GM12891 (cell line): ENCODE measurements at places on chromosomes 13 and 19.

- DNase-seq, result no peak
These were observed 21.1 kb downstream of the ZNF582 start for GRCh38 chr19:56372281-56372680.

DNA sequence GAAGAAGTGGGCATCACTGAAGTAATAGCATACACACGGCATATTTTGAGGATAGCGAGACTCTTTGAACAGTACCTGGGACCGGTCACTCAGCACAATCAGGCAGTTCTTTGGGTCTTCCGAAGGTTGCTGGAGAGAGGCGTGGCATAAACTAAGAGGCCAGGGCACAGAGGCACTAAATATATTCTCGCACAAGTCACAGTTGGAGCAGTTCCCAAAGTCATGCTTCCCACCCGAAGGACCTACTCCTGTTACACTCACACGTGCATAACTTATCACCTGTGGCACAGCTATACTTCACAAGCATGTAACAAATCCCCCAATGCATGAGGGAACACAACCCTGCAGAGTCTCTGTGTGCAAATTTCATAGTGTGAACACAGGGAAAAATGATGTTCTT, 10.2 kb downstream of the WDR87 start:
- DNase-seq, result no peak

GRCh38 chr19:36916991-36917390, 859 bp downstream of the ZNF568 start:
- DNase-seq, result no peak

- no peak for DNase-seq
These were observed 36.2 kb upstream of the LPAR6 start for GRCh38 chr13:48448959-48449614.

DNA sequence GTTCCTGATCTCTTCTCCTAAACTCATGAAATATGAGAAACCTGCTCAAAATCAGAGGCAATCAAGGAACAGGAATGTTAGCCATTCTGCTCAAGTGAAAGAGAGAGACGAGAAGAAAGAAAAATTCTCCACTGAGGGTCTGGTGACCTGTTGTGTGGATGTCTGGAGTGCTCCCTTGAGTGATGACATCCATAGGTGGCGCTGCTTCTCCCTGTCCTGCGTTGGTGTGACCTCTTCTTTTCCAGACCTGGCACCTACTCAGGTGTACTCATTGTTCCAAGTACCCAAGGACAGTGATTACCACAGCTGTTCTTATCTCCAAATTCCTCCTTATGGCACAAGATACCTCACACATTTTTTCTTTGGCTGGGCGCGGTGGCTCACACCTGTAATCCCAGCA, 4.0 kb downstream of the ZNF223 start:
- DNase-seq, result no peak

- no peak for DNase-seq
These were observed 1.4 kb downstream of the ANKRD10 start for GRCh38 chr13:110913322-110914080.

DNA sequence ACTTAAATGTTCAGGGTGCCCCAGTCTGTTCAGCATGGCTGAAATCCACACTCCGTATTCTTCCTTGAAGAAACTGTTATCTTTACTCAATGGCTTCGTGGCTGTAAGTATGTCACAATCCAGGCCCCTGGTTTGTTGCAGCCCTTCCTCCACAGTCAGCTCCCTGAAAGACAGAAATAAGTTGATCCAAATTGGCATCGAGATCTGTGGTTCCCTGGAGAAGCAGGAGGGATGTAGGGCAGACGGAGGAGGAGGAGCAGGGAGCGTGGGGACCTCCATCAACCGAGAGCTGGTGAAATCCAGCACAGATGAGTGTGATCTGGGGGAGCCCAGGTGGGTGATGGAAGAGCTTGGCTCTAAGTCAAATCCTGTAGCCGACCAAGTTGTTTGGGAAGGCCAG, 304 bp downstream of the TSPAN16 start:
- DNase-seq, result no peak

DNA sequence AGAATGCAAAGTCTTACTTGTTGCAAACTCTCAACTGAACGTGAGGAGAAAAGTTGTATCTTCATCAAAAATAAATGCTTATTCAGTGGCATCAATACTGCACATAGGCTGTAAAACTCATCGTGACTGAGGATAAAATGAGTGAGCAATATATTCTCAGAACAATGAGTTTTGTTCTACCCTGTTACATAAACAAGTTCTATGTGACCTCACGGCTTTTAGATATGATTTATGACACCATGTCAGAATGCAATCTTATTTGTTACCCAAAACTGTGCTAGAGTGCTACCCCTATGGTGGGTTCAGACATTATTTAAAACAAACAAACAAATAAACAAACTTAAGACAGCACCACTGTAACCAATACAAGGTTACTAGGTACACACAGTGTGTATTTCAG, 55.4 kb downstream of the FOXO1 start:
- no peak for DNase-seq

DNA sequence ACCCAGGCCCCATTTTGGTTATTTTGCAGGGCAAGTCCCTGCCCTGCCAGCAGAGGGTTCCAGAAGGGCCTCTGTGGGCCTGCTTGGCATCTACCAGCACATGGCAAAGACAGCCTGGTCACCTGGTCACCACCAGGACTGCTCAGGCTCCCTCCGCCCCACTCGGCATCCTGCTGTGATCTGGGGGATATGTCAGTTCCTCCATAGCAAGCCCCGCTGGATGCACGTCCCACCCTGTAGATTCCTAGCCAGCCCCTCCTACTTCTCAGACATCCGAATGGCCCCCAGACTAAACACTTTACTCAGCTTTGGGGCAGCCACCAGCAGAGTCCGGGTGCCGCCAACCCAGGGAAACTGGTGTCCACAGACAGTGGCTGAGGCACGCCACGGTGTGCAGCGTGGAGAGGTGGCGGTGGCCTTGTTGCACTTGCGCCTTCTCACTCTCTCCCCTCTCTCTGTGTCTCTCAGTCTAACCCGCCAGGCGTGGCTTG, 31.8 kb upstream of the USE1 start:
- no peak for DNase-seq

GRCh38 chr13:41259875-41260501, 3.4 kb downstream of the MTRF1 start:
- DNase-seq, result no peak

GRCh38 chr13:112756511-112756966, 66.7 kb downstream of the ATP11A start:
- no peak for DNase-seq

DNA sequence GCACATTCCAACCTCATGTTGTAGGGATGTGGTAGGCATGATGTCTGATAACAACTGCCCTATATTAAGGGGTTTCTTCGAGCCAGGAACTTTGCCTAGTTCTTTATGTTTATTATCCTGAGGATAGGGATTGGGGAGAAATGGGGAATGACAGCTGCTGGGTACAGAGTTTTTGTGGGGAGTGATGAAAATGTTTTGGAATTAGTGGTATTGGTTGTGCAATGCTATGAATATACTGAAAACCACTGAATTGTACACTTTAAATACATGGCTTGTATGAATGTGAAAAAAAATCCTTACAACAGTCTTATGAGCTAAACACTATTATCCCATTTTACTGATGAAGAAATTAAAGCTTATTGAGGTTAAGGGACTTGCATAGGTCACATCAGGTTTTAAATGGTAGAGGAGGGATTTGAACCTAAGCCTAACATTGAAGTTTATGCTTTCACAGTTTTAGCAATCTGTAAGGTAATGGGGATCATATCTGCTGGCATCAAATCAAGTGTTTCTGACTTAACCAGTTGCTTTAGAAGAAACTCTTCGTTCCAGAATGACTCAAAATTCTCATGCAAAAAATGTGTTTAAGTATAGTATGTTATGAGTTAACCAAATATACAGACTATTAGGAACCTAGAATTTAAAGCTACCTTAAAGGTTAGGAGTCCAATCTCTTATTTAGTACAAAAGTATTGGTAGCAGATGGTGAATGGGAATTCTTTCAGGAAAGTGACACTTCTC, 61.4 kb downstream of the ERCC5 start:
- DNase-seq, result no peak

GRCh38 chr19:13154241-13154778, 4.1 kb downstream of the IER2 start:
- DNase-seq, result no peak

DNA sequence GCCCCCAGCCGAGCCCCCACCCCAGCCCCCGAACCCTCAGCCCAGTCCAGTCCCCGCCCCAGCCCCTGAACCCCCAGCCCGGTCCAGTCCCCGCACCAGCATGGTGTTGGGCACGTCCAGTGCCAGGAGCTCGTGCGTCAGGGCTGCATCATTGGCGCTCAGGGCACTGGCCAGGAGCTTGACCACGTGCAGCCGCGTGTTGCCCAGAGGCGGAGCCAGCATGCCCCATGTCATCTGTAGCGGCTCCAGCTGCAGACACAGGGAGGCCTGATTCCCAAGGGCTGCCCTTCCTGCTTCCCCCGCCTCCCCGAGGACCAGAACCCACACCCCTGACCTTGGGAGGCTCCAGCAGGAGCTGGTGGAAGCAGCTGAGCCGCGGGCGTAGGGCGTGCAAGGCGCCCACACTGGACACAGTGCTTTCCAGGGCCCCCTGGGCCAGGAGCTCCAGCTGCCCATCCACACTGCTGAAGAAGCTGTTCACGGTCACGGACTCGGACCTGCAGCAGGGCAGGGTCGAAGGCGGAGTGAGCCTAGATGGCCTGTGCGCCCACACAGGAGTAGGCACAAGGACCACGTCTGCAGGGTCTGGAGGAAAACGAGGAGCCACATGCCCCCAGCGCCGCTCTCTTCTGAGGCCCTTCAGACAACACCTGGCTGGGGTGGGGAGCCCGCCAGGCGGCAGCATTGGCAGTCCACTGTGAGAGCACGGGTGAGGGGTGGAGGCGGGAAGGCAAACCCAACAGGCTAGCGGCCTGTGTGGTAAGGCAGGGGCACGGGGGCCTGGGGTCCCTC, 12.8 kb upstream of the TMEM86B start:
- no peak for DNase-seq

GRCh38 chr19:47407417-47407774, 11.9 kb downstream of the MEIS3 start:
- no peak for DNase-seq

DNA sequence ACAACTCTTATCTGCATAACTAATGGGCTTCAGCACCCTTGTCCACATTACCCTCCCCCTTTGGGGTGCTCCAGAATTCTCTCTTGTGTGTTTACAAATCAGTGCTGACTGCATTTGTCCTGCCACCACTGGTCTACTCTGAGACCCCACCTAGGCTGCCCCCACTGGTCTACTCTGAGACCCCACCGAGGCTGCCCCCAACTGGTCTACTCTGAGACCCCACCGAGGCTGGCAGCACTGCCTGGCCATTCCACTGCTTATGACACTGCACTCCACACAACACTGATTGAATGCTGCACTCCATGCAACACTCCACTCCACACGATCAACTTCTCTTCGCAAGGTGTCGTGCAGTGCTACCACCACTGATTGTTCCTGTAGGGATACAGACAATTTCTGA, 1459.2 kb upstream of the SLC10A2 start:
- DNase-seq, result no peak

GRCh38 chr19:18020212-18021085, 12.5 kb downstream of the ARRDC2 start:
- no peak for DNase-seq

DNA sequence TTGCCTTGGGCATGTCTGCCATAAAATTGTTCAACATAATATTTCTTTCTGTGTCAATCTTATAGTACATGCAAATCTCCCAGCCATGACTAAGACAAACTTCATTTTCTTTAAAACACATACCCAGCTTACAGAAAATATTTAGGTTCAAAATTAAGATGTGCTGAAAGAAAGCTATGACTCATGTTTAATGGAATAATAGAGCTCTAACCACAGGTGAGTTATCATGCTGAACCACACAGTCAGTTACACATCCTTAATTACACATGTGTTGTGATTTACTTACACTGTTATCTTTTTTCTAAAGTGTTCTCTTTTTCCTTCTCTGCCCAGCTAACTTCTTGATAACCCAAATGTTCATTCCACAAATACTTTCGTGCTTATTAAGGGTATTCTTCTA, 1831.2 kb downstream of the OLFM4 start:
- DNase-seq, result no peak

- no peak for DNase-seq
These were observed 45.4 kb downstream of the ZIC5 start for GRCh38 chr13:99926014-99926731.

GRCh38 chr19:50204811-50205675, 1.6 kb downstream of the MYH14 start:
- no peak for DNase-seq

DNA sequence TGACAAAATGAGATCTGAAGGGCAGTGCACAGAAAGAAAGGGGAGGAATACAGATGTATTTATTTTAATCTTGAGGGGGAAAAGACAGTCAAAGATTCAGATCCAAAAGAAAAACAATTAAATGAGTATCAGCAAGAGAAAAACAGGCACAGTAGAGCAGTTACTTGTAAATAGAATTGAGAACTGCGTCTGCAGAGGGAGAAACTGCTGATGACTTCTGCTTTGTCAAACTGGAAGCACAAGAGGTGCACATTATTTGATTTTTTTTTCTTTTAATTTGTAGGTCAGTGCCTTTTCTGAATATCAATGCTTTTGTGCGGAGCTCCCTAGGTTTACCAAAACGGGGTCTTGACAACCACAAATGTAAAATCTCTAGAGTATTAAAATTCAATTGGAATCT, 37.3 kb downstream of the EFNB2 start:
- no peak for DNase-seq

DNA sequence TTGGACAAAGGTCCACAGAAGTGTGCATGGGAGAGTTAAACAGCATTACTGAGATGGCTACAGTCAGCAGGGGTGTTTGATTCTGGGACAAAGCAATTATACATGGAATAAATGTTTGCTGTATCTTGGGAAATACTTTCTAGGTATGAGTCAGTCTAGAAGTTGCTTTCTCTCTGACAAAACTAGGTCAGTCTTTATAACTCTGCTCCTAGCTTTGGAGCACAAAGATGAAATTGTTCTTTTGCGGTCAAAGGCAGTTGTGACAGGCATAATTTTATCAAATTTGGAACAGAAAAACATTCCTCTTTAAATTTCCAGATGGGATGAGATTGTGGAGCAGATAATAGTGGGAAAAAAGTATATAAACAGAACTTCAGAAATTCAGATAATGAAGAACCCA, 1045.4 kb upstream of the MIR17HG start:
- no peak for DNase-seq

- DNase-seq, result no peak
These were observed 409 bp downstream of the FOSB start for GRCh38 chr19:45468159-45468651.

- no peak for DNase-seq
These were observed 89.3 kb downstream of the MIPEP start for GRCh38 chr13:23799945-23800344.

DNA sequence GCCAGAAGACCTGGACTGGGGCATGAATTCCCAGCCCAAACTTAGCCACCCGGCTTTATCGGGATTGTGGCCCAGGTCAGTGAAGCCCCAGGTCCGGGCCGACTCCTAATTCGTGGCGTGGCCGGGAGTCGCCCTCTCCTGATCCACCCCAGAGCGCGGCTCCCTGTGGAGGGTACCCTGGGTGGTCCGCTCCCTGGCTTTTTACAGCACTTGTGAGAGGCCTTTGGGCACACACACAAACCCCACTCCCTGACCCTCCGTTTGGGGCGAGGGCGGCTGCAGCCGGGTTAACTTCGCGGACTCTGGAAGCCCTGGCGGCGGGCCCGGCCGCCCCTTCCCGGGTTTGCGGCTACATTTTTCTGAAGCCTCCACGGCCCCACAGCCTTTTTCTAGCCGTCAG, 56.4 kb downstream of the ZNF568 start:
- DNase-seq, result no peak
